ENCODE measurements at places on chromosomes 12 and 14. TPM values are rescaled to one million over a fixed set of nuclear protein-coding genes. Genes with fewer than 3 reads are reported as not detected.

DNA sequence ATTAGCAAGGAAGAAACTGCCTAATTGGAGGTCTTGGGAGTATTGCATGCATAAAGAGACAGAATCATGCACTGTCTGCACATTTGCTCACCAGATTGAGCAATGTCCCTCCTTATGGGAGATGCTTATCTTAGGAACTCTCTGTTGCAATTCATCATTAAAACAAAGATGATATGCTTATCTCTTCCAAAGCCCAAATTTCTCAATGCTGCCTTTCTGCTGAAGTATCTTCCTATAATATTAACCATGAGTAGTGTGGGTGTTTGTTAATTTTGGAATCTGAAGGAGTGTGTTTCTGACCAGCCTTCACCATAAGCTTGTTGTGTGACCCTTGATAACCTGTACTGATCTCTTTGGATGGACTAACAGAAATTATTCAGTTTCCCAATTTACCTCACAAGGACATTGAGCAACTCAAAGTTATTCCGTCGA lies 1257.6 kb upstream of the FLRT2 start:
- DNase-seq: no peak

- DNase-seq: no peak
Observed at GRCh38 chr12:57591782-57592325, 862 bp downstream of the PIP4K2C start.

The TGFB3 gene
- 22.8 TPM for total RNA-seq

GRCh38 chr14:32166029-32166428 lies 35.8 kb upstream of the RNU6-7 start:
- DNase-seq: no peak

GRCh38 chr12:98402091-98402490 lies 113.3 kb upstream of the TMPO start:
- no peak for DNase-seq

GRCh38 chr12:113332688-113333417 lies 2.1 kb downstream of the SLC8B1 start:
- peak; percentile 52 for DNase-seq

GRCh38 chr14:55383541-55384140 lies 28.0 kb downstream of the ATG14 start:
- no peak for DNase-seq

The CELA1 gene
- total RNA-seq: not detected

GRCh38 chr12:120866108-120866507 lies 38.0 kb downstream of the SPPL3 start:
- DNase-seq: no peak

GRCh38 chr12:74031045-74031444 lies 506.6 kb upstream of the ATXN7L3B start:
- DNase-seq: no peak

DNA sequence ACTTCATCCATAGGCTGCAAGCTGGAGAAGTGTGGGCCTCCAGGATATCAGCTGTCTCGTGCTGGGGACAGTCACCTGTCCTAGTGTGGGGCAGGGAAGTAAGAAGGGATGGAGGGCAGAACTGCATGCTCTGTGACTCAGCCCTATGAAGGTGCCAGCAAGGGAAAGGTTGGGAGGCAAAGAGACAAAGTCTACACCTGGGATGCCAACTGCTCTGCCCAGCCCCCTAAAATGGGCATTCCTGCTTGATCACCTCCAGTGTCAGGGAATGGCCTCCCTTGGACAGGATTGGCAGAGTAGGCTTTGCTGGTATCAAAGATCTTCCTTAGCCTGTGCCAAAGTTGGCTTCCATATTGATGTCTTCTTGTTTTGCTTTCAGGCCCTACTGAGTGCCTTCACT lies 335.0 kb downstream of the BCL11B start:
- DNase-seq: no peak

DNA sequence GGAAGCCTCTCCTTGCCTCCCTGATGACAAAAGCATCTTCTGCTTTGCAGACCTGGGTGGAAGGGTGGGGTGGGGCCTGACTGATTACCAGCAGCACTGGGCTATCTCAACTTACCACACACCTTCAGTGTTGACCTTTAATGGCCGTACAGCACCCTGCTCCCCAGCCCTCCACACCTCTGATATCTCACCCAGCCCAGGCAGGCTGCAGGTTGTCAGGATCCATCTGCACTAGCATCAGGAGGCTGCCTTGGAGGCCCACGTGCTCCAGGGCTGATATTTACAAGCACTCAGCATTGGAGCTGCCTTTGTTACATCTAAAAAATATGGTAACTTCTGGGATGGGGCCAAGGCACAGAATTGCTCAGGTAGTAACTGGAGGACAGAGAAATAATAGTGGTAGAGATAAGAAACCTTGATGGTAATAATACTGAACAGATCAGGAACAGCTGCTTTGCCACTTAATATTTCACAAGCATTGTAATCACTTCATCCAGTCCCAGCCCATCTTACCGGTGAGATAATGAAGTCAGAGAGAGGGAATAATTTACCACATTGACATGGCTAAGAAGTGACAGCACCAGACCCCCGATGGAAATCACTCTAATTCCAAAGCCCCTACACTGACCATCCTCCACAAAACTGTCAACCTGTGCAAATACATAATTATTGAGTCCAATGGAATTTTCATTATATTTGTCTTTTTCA lies 125.2 kb upstream of the RFLNA start:
- no peak for DNase-seq

DNA sequence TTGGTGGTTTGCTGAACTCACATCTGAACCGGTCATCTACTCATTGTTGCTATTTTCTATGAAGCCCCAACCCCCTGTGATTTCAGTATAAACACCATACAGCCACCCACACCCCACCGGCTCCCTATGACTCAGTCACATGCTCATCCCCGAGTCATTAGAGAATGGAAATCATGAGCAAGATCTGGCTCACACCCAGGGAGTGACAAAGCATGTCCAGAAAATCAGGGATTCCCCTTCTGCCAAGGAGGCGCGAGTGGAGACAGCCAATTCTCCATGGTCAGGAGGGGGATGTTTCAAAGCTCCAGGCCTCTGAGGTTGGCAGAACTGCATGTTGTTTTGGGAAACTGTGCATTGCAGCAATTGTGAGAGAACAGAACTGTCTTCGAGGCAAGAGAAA lies 657.5 kb upstream of the TBX3 start:
- peak; percentile 48 for DNase-seq

GRCh38 chr12:57740656-57741412 lies 2.3 kb upstream of the AGAP2 start:
- no peak for DNase-seq

GRCh38 chr14:72796935-72797334 lies 97.0 kb downstream of the DPF3 start:
- no peak for DNase-seq

DNA sequence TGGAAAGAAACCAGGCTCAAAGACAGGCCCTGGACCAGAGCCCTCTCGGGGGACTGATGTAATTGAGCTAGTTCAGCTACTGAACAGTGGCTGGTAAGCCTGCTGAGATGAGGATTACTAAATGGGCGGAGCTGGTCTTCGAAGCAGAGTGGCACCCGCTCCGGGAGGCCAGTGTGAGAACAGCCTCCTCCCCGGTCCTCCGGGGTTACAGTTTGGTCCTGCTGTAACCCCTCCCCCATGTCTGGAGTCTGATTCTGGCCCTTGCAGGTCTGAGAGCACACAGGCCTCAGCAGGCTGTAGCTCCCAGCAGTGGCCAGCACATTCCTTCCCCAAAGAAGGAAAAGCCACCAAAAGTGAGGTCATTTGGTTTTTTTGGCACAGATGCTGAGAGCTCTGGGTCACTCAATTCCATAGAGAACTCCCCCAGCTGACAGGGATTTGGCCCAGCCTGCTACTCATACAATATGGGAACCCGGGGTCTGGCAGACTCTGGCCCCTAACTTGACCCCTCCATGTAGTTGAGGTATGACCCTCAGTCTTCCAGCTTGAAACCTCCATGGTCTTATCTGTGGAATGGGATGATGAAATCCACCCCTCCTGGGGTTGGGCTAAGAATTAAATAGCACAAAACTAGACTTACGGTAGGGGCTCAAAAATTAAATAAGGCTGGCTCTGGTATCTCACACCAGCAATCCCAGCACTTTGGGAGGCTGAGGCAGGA lies 39.0 kb downstream of the ACTN1 start:
- peak; percentile 81 for DNase-seq
